ENCODE measurements at places on chromosomes 3 and 15. TPM values are rescaled to one million over a fixed set of nuclear protein-coding genes. Genes with fewer than 3 reads are reported as not detected.

- DNase-seq: no peak
Measured at GRCh38 chr3:105730801-105731354, 137.9 kb downstream of the CBLB start.

DNA sequence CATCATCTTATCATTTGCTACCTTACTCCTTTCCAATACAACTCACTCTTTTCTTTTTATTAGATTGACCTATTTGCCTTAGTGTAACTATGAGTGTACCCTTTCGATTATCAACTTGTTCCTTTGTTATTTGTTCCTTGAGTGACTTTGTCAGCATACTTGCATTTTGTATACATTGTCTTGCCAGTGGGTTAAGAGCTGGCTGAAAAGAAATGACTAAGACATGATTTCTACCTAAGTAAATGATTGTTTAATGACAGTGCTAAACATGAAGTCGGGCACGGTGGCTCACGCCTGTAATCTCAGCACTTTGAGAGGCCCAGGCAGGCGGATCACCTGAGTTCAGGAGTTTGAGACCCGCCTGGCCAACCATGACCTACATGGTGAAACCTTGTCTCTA lies 1042.3 kb downstream of the TBL1XR1 start:
- no peak for DNase-seq

DNA sequence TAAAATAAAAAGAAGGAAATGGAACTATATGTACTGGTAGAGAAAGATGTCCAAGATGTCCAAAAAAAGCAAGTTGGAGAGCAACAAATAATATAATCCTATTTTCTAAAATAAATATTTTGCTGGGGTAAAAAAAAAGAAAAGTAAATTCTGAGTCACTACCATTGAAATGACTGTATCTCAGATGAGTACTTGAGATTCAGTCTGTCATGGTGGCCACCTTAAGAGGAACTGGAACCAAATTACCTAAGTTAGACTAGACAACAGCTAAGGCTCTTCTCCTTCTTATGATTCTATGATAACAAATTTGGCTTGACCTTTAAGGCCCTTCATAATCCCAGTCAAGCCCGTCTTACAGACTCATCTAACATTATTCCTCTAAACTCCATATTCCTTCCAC lies 270.6 kb upstream of the HES1 start:
- DNase-seq: no peak

DNA sequence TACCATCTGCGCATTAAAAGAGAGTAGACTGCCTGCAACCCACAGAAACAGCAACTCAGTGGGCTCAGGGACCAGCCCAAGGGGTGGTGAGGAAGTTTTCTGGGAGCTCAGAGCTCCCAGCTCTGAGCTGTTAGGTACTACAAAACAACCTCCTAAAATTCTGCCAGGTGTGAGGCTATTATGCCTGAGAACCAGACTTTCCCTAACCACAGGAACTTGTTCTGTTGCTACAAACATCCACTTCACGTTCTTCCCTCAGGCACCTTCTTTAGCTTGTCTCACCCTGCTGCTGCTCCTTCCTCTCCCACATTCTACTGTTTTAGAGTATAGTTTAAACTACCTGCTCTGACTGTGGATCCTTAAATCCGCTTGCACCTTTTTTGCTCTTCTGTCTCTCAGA lies 399.4 kb downstream of the ROBO1 start:
- DNase-seq: no peak

GRCh38 chr3:38645601-38646000 lies 3.9 kb downstream of the SCN5A start:
- no peak for DNase-seq

- DNase-seq: no peak
Measured at GRCh38 chr15:53976844-53977392, 1.3 kb upstream of the UNC13C start.

DNA sequence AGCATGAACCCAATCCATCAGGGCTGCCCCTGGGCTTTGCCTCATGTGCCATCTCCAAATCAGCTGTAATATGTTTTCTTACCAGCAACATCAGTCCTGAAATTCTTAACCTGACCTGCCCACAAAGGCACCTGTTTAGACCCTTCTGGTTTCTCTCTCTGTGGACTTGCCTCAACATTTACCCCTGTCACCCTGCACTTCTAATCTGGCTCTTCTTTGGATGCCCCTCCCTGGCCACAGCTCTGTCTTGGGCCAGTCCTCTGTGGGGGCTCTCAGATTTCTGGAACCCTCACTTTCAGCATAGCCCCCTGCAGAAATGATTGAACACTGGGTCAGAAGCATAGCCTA lies 168.7 kb upstream of the STAC start:
- DNase-seq: no peak

- DNase-seq: no peak
Measured at GRCh38 chr15:89127054-89127702, 38.9 kb downstream of the ABHD2 start.

GRCh38 chr3:30443756-30444673 lies 162.4 kb upstream of the TGFBR2 start:
- no peak for DNase-seq

GNAT1 gene
- not detected for total RNA-seq

PLSCR5 gene
- 2.9 TPM for total RNA-seq

AAGAB gene
- 47.6 TPM for total RNA-seq

GPR171 gene
- total RNA-seq: 0.11 TPM
